Fibroblast of upper back skin (primary cell): ENCODE measurements at places on chromosomes 13 and 19.

DNA sequence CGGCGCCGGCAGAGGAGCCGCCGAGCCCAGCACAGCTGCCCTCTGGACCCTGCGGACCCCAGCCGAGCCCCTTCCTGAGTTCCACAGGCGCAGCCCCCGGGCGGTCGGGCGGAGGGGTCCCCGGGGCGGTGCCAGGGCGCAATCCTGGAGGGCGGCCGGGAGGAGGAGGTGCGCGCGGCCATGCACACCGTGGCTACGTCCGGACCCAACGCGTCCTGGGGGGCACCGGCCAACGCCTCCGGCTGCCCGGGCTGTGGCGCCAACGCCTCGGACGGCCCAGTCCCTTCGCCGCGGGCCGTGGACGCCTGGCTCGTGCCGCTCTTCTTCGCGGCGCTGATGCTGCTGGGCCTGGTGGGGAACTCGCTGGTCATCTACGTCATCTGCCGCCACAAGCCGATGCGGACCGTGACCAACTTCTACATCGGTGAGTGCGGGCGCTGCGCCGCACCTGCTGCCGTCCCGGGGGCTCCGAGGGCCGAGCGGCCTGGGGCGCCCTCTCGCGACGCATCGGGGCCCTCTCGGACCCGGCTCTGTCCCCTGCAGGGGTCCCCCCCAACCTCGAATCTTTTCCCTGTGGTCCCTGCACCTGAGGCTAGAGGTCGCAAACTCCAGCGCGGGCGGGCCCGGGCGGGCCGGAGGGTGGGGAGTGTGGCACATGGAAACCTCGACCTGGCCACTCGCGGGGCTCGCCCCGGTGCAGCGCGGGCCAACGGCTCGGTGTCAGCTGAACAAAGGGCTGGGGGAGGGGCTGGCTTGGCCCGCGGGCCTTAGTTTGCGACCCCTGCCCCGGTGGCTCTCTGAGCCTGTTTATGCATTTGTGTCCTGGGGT is at the start of gene KISS1R:
Gene KISS1R, plus strand, starts transcription at position 11 of the 829 bp plus-strand sequence. Its CDS starts 170 bp downstream, at position 181.
- no peak for DNase-seq

- DNase-seq = no peak
Measured at GRCh38 chr19:34319785-34320184, 45.2 kb upstream of the GPI start.

DNA sequence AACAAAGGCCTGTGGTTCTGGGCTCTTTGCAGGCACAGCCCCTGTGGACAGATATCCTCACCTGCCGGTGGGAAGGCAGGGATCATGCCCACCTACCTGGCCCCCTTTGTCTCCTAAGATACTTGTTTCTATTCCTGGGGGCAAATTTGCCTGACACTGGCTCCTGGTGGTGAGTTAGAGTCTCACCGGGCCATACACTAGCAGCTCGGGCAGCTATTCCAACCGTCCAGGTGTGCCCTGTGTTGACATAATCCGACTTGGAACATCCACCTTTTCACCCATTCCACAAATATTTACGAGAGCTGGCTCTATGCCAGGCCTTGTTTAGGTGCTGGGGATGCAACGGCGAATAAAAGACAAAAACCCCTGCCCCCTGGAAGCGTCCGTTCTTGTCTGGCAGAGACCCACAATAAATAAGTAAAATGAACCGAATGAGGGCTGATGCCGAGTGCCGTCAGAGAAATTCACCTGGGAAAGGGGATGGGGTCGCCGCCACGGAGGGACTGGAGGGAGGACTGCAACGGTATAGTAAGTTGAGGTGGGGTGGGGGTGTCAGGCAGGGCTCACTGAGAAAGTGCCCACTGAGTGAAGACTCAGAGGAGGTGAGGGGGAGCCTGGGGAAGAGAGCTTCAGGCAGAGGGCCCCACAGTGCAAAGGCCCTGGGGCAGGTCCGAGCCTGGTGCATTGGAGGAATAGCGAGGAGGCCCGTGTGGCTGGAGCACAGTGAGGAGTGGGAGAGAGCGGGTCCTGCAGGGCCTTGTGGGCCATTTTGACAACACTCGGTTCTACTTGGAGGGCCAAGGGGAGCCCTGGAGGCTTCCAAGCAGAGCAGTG is 43.2 kb upstream of the RANBP3 start:
- DNase-seq = no peak

DNA sequence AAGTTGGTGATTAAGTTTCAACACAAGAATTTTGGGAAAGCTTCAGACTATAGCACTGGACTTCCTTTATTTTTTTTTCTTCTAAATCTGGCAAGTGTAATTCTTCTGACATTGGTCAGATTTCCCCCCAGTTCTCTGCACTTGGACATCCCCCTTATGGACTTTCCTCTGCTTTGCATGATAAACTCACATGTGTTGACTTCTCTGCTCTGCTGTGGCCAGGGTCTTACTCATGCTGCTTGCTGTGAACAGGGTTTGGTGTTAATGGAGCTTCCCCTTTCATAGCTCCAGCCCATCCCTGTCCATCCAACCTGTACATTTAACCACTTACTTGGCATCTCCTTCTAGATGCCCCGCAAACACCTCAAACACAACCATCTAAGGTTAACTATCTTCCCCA is 70.5 kb upstream of the SPATA13 start:
- DNase-seq = no peak

GRCh38 chr19:24002256-24002945 is 84.6 kb upstream of the ZNF254 start:
- DNase-seq = no peak

- peak; percentile 98 for DNase-seq
Measured at GRCh38 chr19:46413262-46414031, at the start of gene CCDC8. CCDC8 (minus strand) TSS chr19:46413564; CDS start chr19:46412810, 754 bp downstream.

GRCh38 chr19:29806098-29806866 is 5.5 kb upstream of the CCNE1 start:
- peak; percentile 22 for DNase-seq

- DNase-seq = no peak
Measured at GRCh38 chr13:110574161-110574560, 12.6 kb upstream of the RAB20 start.

DNA sequence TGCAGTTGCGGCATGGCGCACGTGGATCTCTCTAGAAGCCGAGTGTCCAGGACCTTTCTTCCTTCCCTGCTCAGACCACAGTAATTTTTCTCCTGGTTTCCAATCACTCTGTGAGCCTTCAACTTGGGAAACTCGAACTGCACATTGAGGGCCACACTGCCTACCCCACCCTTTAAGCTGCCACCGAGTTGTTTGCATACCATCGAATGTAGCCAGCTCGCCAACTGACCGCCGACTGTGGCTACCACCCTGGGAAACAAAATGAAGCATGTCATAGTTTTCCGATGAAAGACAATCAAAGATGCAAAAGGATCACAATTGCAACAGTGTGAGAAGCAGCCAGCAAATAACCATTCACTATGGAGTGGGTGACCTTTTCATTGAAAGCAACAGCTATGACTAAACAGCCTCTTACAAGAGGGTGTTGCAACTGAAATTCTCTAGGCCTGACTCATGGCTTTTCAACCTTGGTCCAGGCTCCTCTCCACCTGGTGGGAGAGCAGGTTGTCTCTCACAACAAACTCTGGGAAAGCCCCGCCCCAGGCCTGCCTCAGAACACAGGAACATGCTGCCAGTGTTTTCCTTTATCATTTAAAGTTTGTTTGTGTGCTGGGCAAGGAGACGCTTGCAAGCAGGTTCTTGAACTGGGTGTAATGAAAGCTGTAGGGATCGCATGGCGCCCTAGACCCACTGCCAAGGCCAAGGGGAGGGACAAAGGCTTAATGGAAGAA is 141.7 kb upstream of the SERP2 start:
- DNase-seq = peak; percentile 92

DNA sequence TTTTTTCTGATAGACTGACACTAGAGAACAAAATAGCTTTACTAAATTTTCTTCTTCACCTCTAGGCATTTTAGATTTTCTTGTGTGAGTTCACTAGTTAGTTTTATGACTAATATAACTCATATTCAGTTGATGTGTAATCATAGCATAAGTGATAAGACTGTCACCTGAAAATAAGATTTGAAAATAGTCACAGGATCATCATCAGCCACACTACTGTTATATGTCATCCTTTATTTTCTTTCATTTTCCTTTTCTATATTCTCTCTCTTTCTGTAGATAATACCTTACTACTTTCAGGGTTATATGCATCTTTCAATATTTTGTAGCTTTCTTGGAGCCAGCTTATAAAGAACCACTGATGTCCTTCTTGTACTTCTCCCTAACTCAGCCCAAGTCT is 292.6 kb downstream of the TDRD3 start:
- no peak for DNase-seq

- no peak for DNase-seq
Measured at GRCh38 chr19:4577020-4577782, 17.7 kb upstream of the SEMA6B start.

DNA sequence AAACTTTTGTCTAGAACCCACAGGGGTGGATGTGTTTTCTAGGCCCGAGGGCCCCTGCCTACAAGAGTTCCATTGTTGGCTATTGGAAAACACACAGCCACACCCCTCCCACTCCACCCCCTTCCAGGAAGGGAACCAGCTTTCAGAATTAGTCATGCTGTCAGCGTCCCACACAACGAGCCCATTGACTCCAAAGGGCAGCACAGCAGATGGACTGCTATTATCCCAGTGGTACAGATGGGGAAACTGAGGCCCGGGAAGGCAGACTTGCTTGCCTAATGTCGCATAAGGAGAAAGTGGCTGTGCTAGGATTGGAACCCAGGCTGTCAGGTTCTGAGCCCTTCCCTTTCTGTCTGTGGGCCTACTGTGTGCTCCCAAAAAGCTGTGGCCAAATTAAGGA is 8.1 kb upstream of the FXYD3 start:
- no peak for DNase-seq

DNA sequence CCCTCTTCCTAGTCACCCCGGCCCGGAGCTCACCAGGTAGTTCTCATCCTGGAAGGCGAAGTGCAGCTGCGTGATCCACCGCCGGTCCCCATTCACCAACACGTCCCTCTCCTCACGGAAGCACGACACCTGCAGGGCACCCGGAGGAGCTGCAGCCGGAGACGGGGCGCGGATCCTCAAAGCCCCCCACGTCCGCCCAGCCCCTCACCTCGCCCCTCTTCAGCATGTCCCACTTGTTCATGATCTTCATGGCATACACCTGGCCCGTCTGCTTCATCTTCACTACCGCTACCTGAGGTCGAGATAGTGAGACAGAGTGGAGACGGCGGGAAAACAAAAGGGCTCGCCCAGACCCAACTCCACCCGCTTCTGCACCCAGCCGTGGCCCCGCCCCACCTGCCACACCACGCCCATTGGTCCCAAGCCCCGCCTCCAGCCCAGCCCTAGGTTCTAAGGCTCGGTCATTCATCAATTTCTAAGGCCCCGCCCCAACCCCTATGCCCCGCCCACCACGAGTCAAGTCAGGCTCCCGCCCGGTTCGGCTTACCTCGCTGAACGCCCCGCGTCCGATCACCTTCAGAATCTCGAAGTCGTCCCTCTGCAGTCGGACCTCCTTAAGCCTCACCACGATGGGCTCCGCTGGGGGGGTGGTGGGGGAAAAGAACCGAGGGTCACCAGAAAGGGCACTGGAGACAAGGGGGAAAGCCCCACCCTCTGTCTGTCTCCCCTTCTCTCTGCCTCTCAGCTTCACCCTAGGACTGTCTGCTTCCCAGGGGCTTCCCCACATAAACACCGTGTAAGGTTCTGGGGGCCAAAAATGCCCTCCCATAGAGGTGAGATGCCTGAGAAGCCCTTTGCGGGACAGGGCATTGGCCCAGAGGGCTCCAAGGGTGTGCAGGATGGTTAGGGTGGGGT is 2.8 kb downstream of the DMPK start:
- DNase-seq = peak; percentile 48

DNA sequence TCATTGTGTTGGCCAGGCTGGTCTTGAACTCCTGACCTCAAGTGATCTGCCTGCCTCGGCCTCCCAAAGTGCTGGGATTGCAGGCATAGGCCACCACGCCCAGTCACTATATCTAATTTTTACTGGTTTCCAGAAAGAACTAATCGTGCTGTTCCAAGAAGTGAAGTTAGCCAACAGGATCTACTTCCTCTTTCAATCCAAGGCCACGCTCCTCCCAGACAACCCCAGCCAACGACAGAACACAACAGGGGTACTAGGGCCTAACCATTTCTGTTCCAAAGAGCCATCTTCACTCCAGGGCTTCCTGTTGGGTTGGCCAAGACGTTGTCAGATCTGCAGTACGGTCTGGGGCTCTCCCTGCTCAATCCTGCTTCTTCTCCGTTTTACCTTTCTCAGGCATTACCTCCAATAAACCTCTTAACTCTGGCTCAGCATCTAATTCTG is 7.0 kb upstream of the LSM14A start:
- DNase-seq = no peak

DNA sequence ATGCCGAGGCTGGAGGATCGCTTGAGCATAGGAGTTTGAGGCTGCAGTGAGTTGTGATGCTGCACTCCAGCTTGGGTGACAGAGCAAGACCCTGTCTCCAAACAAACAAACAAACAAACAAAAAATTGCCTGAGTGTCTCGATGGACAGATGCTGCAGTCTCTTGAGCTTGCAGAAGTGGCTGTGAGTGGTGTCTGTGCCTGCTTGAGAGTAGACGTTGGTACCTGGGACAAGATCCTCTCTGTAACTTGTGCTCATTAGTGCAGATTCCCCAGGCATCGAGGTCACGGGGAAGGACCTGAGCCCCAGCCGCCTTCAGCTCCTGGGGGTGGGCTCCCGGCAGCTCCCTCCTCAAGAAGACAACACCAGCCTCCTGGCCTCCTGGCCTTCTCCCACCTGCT is 8.6 kb upstream of the C5AR2 start:
- DNase-seq = no peak

GRCh38 chr13:61873717-61874116 is 458.1 kb upstream of the PCDH20 start:
- DNase-seq = no peak

DNA sequence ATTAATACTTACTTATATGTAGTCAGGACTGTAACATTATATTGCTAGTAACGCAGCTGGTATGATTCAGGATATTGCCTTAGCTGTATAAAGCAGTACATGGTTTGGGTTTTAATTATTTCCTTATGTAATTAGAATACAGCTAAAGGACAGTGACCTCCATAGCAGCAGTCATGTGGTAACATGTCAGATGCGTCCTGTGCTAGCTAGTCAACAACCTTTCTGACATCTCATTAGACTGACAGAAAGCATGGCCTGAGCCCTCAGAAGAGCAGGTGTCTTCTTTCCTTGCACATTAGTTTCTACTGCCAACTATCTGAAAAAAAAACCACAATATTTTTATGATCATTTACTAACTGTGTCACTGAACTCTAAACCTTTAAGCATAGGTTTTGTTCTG is 122.2 kb downstream of the MAB21L1 start:
- no peak for DNase-seq
